IMR-90 (cell line): ENCODE measurements at places on chromosomes 11 and 22.

DNA sequence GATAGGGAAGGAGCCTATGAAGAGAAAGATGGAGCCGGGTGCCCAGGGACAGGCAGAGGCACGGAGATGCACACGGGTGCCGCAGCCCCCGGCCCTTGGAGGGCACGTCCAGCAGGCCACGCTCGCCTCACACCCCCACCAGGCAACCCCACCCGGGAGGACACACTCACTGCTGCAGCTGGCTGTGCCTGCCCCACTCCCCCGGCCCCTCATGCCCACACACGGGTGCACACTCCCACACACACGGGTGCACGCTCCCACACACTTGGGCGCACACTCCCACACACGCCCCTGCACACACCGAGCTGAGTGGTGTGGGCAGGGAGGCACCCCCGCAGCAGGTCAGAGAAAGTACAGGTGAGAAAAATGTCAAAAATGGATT is 1.1 kb downstream of the MOB2 start:
- DNase-seq, result no peak

- no peak for DNase-seq
Observed at GRCh38 chr11:78878631-78879030, 304.0 kb upstream of the NARS2 start.

DNA sequence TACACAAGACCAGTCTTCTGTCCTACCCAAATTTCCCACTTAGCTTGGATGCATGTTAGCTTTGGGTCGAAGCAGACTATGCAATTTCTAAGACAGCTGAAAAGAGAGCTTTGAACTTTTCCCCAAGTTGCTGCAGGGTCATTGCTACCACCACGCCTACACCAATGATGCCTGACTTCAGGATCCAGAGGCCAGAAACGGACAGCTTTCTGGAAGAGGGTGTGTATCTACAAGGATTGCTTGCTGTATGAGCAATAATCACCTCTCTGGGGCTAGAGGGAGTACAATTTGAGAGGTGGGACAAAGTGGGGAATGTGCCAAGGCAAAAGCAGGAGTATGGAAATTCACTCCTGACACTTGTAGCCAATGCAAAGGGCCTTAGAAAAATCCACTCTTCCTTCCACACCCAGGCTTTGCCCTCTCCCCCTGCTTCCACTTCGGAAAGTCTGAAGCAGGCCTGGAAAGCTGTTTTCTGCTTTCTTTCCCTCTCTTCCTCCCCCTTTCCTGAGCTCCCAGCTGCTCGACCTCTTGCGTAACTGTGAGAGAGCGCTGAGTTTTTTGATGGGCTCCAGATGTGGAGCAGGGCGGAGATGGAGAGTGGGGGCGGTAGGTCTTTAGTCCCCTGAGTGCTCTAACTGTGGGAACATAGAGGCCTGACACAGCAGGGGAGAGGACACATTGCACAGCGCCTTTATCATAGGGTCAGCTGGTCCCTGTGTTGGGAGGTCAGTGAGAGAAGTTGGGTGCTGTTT is 2.1 kb upstream of the PHLDB1 start:
- peak; percentile 94 for DNase-seq

- peak; percentile 99 for DNase-seq
Observed at GRCh38 chr11:129143335-129143734, 48.8 kb downstream of the ARHGAP32 start.

- no peak for DNase-seq
Observed at GRCh38 chr22:20256551-20257211, 11.4 kb downstream of the RTN4R start.

GRCh38 chr11:121268581-121268980 is 24.0 kb upstream of the SC5D start:
- DNase-seq, result no peak

DNA sequence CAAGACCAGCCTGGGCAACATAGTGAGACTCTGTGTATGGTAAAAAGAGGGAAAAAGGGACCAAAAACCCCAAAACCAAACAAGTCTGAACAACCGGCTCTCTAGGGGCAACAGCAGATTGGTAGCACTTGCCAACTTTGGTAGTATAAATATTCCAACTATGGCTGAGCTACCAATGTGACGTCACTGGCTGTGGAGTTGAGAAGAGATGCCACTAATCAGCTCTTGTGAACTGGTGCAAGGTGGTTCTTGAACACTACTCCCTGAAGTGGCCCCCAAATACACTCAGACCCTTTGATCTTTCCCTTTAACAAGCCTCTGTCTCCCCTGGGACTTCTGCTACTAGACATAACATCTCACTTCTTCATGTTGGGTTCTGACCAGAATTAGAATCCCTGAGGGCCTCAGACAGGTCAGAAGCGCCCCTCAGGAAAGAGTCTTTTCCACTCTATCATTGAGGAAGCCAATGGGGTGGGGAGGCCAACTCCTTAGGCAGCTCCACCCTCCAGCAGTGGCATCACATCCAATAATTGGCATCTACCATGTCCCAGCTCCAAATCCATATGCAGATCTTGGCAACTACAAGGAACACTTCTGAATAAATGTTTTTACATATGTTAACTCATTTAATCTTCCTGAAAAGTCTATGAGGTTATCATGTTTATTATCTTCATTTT is 49.2 kb downstream of the RPL27A start:
- no peak for DNase-seq

GRCh38 chr22:32271389-32271788 is 16.2 kb upstream of the SLC5A4 start:
- no peak for DNase-seq

- no peak for DNase-seq
Observed at GRCh38 chr11:61861634-61862033, 29.7 kb downstream of the FADS3 start.

DNA sequence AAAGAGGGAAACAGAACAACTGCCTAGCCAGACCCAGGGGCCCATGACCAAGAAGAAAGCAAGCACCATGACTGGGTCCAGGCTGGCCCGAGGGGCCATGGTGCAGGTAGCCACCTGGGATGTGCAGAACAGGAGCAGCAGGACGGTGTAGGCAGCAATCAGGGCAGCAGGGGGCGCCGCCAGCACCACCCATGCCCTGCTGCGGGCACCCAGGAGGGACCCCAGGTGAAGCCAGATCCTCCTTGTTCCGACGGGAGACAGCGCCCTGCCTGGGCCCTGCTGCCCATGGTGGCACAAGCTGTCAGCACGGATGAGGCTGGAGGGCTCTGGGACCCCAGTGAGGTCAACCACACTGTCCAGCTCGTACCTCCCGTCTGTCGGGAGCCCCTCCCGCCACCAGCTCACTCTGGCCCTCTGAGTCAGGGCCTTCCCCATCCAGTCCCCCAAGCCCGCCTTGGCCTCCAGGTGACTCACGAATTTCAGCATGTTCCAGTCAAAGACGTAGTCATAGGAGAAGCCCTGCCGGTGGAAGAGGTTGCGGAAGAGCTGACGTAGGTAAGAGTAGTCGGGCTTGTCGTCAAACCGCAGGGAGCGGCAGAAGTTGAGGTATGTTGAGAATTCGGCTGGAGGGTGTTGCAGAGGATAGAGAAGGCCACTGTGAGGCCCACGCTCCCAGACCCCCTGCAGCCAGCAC is 18.8 kb downstream of the CSNK1E start:
- peak; percentile 88 for DNase-seq

DNA sequence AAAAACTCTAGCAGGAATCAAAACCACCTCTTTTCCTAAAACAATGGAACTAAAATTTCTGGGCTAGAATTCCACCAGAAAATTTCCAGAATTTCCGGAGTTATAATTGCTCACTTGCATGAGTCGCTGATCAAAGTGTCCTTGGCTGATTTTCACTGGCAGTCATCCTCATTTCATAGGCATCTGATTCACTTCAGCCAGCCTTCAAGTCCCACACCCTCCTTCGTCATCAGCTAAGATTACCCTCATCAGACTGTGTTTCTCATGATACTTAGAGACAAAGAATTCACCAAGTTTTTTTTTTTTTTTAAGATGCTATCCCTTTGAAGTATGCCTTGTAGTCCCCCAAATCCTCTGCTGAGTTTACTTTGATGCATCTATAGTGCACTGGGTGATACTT is 71.5 kb upstream of the RAB38 start:
- peak; percentile 86 for DNase-seq

GRCh38 chr11:122023614-122024250 is 92.3 kb downstream of the BLID start:
- DNase-seq, result no peak

DNA sequence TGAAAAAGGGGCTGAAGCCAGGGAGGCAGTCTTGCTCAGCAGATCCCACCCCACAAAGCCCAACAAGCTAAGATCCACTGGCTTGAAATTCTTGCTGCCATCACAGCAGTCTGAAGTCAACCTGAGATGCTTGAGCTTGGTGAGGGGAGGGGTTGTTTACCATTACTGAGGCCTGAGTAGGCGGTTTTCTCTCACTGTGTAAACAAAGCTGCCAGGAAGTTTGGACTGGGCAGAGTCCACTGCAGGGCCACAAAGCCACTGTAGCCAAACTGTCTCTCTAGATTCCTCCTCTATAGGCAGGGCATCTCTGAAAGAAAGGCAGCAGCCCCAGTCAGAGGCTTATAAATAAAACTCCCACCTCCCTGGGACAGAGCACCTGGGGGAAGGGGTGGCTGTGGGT is 746.1 kb upstream of the LRRC4C start:
- no peak for DNase-seq

- DNase-seq, result peak; percentile 61
Observed at GRCh38 chr22:23219822-23220484, 39.6 kb downstream of the BCR start.

DNA sequence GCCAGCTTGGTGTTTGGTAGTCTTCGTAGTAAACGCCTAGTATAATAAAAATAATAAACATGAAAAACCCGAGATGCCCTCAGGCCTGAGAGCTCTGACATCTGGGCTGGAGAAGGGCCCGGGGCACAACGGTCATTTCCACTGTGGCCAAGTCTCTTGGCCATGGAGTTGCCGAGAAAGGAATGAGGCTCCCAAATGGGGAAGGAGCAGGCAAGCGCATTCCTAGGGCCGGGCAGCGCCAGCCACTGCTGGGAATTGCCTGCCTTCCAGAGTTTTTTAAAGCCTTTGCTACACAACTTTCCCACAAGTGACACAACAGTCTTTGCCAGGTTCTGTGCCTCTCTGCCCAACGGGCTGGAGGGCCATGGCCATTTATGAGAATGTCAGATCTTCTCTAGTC is 103.4 kb downstream of the NAV2 start:
- DNase-seq, result no peak

- DNase-seq, result no peak
Observed at GRCh38 chr11:84914511-84914910, 712.6 kb downstream of the DLG2 start.

DNA sequence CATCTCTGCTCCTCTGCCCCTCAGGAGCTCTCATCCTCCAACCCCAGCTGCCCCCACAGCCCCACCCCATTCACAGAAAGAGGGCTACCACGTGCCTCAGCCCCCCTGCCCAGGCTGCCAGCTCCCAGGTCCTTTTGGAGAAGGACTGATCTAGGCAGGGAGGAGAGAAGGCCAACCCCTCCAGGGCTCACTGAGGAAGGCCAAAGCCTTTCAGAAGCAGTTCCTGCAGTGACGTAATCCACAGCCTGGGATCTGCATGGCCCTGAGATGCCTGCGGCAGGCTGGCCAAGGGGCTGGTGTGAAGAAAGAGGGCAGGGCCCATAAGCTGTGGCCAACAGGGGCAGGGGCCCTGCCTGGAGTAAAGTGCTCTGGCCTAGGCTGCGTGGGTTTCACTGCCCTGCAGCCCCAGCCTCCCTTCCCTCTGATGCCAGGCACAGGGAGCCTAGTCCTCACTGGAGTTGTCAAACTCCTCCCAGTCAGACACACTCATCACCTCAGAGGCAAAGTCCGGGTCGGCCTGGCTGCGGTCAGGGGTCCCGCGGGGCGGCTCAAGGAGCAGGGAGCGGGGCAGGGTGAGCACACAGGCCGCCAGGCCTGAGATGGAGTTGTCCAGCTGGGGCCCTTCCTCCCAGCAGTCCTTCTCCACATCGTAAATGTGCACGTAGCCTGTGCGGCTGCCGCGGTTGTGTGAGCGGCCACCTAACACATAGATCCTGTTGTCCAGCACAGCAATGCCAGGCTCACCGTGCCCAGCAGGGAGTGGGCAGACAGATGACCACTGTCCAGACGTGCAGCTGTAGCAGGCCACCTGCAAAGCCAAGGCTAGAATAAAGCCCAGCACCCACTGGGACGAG is 4.2 kb upstream of the SCARF2 start:
- no peak for DNase-seq

DNA sequence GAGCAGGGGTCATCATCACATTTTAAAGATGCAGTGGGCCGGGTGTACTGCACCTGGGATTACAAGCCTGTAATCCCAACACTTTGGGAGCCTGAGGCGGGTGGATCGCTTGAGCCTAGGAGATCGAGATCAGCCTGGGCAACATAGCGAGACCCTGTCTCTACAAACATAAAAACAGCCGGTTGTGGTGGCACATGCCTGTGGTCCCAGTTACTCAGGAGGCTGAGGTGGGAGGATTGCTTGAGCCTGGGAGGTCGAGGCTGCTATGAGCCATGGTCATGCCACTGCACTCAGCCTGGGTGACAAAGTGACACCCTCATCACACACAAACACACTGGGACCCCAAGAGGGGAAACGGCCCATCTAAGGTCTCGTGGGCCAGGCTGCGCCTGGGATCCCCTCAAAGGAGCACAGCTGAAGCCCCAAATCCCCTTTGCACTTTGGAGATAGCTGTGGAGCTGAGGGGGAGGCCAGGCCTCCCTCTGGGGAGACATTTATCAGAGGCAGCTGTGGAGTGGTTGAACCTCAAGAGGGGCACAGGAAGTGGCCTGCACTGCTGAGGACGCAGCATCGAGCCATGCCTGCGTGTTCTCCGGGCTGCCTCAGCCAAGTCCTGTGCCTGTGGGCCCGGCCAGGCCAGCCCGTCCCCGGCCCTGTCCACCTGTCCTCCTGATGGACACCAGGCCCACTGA is 27.5 kb downstream of the OSBPL5 start:
- DNase-seq, result no peak

DNA sequence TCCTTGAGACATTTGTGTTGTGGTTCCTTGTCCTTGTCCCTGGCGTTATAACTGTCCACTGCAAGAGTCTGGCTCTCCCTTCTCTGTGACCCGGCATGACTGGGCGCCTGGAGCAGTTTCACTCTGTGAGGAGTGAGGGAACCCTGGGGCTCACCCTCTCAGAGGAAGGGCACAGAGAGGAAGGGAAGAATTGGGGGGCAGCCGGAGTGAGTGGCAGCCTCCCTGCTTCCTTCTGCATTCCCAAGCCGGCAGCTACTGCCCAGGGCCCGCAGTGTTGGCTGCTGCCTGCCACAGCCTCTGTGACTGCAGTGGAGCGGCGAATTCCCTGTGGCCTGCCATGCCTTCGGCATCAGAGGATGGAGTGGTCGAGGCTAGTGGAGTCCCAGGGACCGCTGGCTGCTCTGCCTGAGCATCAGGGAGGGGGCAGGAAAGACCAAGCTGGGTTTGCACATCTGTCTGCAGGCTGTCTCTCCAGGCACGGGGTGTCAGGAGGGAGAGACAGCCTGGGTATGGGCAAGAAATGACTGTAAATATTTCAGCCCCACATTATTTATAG is 23.0 kb downstream of the MYBPC3 start:
- no peak for DNase-seq

GRCh38 chr22:30178181-30179126 is 68.1 kb downstream of the LIF start:
- no peak for DNase-seq

DNA sequence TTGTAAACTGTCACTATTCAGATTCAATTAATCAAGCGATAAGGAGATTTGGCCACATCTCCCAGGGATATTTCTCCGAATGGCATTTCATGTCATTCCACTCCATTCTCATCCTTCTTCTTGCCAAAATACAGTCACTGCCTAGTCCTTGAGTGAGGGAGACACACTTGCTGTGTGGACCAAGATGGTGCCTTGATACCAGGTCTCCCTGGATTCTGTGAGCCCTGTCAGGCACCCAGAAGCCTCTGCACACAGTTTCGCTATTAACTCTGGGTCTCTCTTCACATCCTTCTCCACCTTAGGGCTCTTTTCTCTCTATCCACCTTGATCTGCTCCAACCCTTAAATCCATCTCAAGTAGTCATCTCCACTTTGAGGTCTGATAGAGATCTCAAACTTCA is 119.9 kb upstream of the LMO1 start:
- no peak for DNase-seq
